Right forelimb (tissue), 1 donor: ENCODE measurements at places on chromosomes 3 and 15.

- no peak for DNase-seq
Measured at GRCh38 chr3:174125267-174125824, 727.8 kb downstream of the NLGN1 start.

DNA sequence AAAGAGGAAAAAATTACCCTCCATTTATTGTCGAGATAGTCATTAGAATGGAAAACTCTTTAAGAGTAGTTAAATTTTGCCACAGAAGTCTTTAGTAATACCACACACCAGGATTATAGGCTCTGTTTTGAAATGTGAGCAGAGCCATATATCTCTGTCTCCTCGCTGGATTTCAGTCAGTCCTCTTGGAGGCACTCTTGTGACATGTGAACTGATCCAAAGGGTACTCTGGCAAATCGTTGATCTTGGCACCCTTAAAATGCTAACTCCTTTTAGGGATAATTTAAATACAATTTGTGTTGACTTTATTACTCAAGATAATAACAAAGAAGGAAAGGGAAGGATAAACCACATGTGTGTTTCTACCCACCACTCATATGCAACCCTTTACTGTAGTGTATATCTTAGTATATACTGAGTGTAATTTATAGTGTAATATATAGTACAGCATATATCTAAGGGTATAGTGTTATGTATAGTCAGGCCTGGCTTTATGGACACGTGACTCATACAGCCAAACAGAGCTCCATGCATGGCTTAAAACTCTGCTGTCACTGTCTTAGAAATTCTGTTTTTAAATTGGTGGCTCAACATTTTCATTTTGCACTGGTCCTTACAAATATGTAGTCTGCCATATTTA is 12.3 kb upstream of the KPNA4 start:
- no peak for DNase-seq

- no peak for DNase-seq
Measured at GRCh38 chr15:86425746-86426145, 346.1 kb downstream of the AGBL1 start.

DNA sequence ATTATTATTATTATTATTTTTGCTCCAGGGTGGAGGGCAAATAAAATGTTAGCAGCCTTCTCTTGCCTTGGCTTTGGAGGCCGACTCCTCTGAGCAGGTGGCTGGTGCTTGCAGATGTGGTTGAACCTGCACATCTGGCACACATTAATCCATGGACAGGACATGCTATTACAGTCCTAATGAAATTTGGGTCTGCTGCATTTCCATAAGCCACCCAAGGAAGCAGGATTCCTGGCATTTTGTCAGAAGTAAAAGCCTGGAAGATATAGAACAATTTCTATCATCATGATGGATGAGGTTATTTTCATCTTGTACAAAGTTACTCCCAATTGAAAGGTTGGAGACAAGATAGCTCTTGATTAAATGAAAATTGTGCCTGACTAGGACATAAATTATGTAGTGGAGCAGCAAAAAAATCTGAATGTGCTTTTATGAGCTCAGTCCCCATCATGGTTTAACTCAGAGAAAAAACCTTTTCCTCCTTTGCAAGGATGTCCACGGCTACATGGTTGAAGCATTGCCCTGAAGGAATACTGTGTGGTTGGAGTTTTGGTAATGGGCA is 130.9 kb upstream of the RGMA start:
- no peak for DNase-seq

GRCh38 chr3:127002195-127003174 is 19.6 kb downstream of the PLXNA1 start:
- peak; percentile 95 for DNase-seq

GRCh38 chr3:171142985-171143384 is 116.5 kb upstream of the SLC2A2 start:
- DNase-seq = no peak

DNA sequence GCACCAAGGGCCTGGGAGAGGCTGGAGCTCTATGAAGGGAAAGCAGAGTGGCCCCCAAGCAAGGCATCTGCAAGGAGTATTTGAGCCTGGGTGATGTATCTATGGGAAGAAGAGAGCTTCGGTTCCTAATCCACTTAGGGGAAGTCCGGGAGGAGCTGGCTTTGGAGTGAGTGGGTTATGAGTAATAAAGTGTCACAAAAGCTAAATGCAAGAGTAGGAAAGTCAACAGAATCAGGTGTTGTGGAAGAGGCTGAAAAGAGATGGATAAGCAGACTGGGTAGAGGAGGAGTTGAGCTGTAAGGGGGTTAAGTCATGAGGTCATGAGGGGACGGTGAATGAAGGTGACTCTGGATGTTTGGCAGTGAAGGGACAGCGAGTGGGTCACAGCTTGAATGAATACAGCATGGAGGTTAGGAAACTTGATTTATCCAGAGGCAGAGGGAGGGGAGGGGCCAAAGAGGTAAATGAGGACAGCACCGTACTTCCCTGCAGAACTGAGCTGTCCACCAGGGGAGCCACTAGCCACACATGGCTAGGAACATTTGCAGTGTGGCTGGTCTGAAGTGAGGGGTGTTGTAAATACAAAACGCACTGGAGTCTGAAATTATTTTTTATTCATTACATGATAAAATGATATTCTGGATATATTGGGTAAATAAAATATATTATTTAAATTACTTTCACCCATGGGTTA is 83.3 kb downstream of the ADCY5 start:
- DNase-seq = no peak

DNA sequence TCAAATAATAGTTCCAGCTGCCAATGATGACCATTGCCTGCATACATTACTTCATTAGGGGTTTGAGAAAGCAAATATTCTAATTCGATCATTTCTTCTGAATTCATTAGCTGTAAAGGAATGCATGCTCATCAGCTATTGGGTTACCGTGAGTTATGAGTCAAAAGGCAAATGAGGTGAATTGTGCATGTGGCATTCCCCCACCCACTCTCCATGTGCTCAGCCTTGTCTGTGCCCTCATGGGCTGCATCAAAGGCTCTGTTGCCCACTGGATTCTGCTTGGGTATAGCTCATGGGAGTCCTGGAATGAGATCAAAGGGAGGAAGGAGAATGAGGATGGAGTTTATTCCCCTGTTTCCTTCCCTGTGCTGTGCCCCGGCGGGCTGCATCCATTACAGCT is 99.3 kb upstream of the CHRNA7 start:
- no peak for DNase-seq

GRCh38 chr15:38877471-38877870 is 312.9 kb upstream of the RASGRP1 start:
- DNase-seq = no peak

GRCh38 chr3:30742796-30743619 is 136.6 kb downstream of the TGFBR2 start:
- DNase-seq = no peak

GRCh38 chr3:28502397-28502937 is 153.8 kb upstream of the AZI2 start:
- no peak for DNase-seq

GRCh38 chr15:62938825-62939224 is 103.7 kb upstream of the TPM1 start:
- no peak for DNase-seq

DNA sequence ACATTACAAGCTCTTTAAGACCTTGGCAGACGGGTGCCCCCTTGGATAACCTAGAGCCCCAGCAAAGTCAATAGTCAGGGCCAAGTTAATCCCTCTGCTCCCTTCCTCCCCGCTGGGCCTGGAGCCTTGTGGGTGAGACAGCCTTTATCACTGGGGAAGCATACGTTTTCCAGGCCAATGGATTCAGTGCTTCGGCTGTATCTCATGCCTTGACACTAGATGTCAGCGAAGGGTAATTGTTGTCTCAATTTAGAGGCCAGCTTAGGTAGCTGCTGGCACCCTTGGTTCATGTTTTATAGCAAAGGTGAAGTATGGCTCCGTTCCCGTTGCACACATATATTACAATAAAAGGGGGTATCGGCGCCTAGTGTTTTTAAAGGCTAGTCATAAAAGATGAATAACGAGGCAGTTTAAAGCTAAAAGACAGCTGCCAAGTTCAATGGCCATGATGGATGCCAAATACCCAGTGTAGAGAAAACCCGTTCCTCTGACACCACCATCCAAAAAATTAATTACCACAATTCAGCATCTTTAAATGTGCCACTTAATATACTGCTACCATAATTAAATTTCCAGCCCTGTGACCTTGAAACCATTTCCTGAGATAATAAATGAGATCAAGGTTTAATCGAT is 52.3 kb upstream of the BNIP2 start:
- no peak for DNase-seq

- DNase-seq = no peak
Measured at GRCh38 chr15:58453931-58454793, 22.4 kb downstream of the LIPC start.
